Lower lobe of right lung (tissue), 2 donors: ENCODE measurements at places on chromosomes 2 and 18.

DNA sequence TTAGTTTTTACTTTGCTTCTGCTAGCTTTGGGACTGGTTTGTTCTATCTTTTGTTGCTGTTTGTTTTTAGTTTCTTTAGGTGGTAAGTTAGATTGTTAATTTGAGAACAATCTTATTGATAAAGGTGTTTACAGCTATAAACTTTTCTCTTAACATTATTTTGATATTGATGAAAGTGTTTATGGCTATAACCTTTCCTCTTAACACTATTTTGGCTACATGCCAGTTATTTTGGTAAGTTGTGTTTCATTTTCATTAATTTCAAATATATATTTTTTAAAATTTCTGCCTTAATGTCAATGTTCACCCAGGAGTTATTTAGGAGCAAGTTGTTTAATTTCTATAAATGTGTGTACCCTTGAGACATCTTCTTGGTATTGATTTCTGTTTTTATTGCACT, 229.6 kb upstream of the SYT4 start:
- DNase-seq = no peak

- DNase-seq = no peak
Measured at GRCh38 chr2:178859730-178860129, 52.5 kb upstream of the TTN start.

DNA sequence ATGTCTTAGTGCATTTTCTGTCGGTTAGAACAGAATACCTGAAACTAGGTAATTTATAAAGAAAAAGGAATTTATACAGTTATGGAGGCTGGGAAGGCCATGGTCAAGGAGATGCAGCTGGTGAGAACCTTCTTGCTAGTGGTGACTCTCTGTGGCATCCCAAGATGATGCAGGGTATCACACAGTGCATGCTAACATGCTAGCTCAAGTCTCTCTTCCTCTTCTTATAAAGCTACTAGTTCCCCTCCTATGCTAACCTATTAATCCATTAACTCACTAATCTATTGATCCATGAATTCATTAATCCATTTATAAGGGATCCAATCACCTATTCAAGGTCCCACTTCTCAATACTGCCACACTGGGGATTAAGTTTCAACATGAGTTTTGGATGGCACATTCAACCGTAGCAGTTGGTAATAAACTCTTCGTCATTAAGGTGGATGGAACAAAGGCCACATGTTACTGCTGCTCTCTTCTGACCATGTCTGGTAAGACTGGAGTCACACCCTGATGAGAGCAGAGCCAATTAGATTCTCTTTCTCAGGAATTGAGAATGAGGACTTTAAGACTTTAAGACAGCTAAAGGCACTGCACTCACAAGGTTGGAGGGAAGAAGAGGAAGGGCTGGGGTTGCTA, 211.6 kb upstream of the SMAD7 start:
- no peak for DNase-seq

DNA sequence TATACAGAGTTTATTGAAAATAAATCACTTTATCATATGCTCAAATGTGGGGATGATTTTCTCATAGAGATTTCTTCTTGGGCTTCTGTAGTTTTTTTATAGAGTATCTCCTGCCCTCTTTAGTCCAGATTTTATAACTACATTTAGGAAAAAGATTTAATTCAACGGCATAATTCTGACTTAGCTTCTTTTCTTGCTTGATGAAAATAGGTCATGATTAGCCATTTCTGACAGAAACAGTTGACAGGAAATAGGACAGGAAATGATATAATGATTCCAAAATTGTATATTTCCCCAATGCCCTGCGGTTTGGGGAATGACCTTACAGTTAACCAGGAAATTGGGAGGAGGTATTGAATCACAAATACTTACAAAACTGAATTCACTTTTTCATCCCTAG, 1531.9 kb upstream of the ACVR2A start:
- DNase-seq = no peak

DNA sequence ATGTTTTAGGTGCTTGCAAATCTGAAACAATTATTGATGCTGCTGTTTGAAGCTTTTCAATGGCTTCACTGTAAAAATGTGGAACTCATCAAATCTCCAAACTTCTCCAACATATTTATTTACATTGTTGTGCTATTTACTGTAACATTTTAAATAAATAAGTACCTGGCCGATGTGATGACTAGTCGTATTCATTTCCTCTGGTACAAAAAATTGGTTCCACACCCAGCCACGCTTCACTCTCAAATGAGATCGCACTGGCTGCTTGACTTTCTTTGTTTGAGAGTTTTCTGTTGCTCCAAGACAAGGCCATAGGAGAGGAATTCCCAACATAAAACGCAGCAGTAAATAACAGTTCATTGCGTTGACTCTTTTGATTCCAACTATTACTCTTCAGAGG, 32.0 kb downstream of the CDH19 start:
- no peak for DNase-seq

DNA sequence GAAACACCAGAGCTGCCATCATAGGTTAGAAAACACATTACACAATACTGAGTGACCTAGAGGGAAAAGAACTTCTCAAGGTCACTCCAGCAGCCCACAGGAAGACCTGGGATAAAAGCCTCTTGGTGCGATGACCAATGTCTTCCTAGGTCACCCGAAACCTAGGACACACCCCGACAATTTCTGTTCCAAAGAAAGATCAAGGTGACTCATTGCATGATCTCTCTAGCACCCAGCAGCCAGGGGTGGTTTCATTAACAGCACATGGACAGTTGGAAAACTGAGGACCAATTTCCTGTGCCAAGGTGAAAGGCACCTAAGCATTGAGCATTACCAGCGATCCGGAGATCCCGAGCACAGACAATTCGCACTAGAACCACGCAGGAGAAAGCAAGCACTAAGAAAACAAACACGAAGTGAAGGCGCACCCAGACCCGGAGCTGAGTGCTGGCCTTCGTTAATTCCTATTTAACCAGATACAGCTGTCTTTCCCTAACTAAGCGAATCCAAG, 1.5 kb downstream of the CACNB4 start:
- no peak for DNase-seq

DNA sequence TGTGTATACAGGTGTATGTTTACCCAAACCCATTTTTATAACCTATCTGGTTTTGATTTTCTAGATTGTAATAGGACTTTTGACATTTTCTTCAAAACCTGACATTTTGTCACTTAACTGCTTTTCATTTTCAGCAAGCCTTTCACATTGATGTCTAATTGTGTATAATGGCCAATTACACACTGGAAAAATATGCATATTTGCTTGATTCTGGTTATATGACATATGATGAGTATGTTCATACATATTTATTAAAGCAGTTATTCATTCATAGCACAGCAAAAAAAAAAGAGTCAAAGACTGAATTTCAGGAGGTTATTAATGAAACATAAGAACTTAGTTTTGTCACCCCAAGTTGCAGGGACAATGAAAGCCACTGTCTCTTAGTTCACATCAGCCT, 307.7 kb upstream of the TNP1 start:
- DNase-seq = no peak

DNA sequence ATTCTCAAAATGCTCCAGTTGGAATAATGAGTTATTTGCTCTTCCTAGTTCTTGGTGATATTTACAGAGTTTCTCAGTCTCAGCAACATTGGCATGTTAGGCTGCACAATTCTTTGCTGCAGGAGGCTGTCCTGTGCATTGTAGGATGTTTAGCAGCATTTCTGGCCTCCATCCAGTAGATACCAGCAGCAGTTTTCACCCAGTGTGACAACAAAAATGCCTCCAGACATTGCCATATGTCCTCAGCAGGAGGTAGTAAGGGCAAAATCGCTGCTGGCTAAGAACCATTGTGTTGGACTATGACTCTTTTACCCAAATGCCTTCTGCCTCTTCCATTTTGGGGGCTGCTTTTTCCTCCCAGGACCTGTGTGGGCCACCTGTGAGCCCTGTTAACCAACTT, 50.4 kb downstream of the PAX8 start:
- no peak for DNase-seq

GRCh38 chr2:43399515-43400264, 173.3 kb upstream of the ZFP36L2 start:
- DNase-seq = no peak

- no peak for DNase-seq
Measured at GRCh38 chr2:152566728-152567069, 150.6 kb downstream of the PRPF40A start.

DNA sequence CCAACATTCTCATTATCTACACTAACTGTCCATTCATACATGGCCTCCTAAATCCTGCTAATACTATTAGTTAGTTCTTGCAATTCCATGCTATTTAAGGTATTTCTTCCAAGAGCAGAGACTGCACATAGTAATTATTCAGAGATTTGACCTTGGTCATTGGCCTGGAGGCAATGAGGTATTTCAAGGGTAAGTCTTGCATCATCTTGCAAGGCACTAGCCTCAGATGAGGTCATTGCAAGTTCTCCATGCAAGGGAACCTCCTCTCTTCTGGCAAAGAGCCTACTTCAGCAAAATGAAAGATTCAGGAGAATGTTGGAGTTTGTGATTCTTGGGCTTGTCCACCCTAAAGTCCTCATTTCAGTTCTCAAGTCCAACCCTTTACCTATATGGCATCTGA, 48.5 kb upstream of the IKZF2 start:
- DNase-seq = no peak

DNA sequence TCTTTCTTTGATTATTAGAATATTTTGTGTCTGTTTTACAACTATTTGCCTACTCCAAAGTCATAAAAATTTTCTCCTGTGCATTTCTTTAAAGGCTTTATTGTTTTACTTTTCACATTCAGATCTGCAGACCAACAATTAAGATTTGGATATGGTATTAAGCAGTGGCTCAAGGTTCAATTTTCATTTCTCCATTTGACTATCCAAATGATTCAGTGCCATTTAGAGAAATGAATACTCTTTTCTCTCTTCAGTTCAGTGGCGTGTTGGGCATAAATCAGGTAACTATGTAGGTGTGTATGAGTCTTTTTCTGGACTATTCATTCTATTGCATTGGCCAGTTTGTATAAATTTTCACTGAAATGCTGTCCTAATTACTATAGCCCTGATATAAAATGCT, 57.3 kb upstream of the IL1R1 start:
- DNase-seq = no peak

- no peak for DNase-seq
Measured at GRCh38 chr2:111923276-111923804, 24.9 kb downstream of the MERTK start.

GRCh38 chr2:219514196-219514761, at the start of gene ASIC4:
ASIC4 (plus strand) TSS chr2:219514482; CDS start chr2:219514725, 243 bp downstream.
- DNase-seq = no peak

- DNase-seq = no peak
Measured at GRCh38 chr2:223060201-223060825, 8.3 kb downstream of the KCNE4 start.

- DNase-seq = no peak
Measured at GRCh38 chr2:88608184-88608583, 19.1 kb downstream of the EIF2AK3 start.

- DNase-seq = no peak
Measured at GRCh38 chr2:214902286-214902685, 92.8 kb upstream of the BARD1 start.

- DNase-seq = no peak
Measured at GRCh38 chr2:191247381-191248057, 2.3 kb downstream of the MYO1B start.

- DNase-seq = no peak
Measured at GRCh38 chr2:135063210-135063609, 11.1 kb downstream of the RAB3GAP1 start.

- peak; percentile 72 for DNase-seq
Measured at GRCh38 chr2:98507891-98508708, 63.4 kb downstream of the INPP4A start.

DNA sequence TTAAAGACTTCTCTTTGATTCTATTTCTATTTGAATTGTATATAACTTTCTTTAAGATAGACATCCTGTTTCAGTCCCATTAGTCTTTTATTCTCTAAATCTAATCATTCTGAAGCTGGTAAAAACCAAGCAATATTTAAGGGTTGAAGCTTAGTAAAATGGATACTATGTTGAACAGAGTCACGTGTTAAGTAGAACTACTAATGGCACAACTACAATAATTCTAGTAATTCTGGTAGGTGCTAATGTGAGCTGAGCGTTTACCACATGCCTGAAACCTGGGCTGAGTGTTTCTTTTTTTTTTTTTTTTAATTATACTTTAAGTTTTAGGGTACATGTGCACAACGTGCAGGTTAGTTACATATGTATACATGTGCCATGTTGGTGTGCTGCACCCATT, 8.9 kb upstream of the AFF3 start:
- DNase-seq = no peak

GRCh38 chr2:195820867-195821565, 164.0 kb downstream of the SLC39A10 start:
- no peak for DNase-seq

- DNase-seq = no peak
Measured at GRCh38 chr2:28193630-28194403, 198.8 kb upstream of the FOSL2 start.

DNA sequence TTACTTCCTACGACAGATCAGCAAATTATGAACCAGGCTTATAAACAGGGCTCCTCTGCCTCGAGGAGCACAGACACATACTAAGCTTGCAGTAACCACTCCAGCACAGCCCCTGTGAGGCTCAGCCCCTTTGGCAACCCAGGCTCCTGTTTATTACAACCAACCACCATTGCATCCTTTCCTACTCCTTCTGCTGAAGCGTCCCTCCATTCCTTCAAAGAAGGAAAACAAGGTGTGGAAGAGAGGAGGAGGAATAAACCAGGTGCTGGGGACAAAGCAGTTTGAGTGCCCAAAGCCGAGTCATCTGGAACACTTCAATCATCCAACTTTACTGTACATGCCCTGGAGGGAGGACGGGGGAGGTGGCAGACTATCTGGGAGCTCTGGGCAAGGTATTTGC, 87.2 kb upstream of the MGAT4A start:
- no peak for DNase-seq

DNA sequence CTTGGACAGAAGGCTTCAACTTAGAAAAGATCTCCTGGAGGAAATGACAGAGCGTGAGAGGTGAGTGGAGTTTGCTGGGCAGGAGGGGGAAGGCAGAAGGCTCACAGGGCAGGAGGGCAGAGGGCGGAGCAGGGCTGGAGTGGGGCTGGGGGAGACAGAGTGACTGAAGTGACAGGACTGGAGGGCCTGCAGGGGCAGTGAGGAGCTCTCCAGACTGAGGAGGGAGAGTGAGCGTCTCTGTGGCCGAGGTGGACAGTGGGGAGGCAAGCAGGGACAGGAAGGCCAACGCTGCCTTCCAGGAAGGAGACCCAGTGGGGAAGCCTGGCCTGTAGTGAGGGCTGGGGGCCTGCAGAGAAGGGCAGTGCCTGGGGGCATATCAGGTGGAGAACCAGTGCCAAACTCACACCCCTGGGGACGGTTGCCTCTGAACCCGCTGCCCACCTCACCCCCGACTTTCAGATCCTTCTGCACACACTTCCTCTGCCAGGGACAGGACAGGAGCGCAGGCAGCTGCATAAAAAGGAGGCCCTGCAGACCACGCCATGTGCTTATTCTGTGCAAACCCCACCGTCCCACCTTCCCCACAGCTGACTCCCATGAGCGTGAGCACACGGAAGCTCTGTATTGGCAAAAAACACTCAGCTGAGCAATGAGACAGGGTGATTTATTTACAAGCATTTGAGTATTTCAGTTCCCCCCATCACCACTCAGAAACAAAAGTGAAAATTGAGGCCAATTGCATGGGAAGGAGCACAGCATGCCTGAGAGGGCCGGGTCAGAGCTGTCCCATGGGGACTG, 244.3 kb downstream of the FAM210A start:
- DNase-seq = no peak

GRCh38 chr2:18055290-18055689, 176.8 kb downstream of the KCNS3 start:
- DNase-seq = no peak

GRCh38 chr2:240472078-240472790, 36.8 kb downstream of the GPC1 start:
- DNase-seq = no peak

GRCh38 chr2:3223080-3223923, 154.3 kb downstream of the EIPR1 start:
- no peak for DNase-seq

GRCh38 chr18:42442656-42443055, 487.6 kb downstream of the PIK3C3 start:
- DNase-seq = no peak
